ENCODE measurements at places on chromosomes 4 and X.

- no peak for DNase-seq
Measured at GRCh38 chr4:128698386-128698785, 111.1 kb upstream of the JADE1 start.

- no peak for DNase-seq
Measured at GRCh38 chr4:34850421-34850820, 1393.9 kb downstream of the ARAP2 start.

DNA sequence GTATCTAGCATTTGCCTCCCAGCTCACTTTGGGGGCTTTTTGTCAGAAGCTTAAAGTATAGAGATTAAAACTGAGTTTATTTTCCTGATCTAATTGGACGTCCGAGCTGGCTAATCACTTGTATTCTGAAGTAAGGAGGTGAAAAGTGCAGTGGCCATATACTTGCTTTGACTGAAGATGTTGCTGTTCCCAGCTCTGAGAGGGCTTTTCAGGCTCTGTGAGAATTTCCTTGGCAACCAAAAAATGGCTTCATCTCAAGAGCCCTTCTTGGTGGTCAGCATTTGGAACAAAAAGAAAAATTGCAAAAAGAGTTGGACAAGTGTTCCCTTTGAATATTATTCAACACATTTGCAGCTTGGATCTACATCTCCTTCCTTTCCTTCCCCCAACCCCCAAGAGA, 67.0 kb downstream of the SLC4A4 start:
- DNase-seq = no peak

DNA sequence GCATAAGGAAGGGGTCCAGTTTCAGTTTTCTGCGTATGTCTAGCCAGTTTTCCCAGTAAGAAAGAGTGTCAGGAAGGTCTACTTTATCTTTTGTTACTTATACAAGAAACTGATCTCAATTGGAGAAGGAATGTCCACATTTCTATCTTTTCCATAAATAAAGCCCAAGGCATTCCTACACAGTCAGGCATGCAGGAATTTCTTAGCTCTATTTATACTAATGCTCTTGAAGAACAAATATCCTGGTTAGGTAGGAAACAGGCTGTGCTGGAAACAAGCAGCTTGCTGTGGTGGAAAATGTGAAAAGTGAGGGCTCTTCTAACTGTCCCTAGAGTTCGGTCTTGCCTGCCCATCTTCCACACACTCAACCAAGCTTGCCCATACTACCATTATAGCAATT, 37.9 kb upstream of the PITX2 start:
- no peak for DNase-seq

- no peak for DNase-seq
Measured at GRCh38 chr4:181478656-181479055, 764.5 kb upstream of the TENM3 start.

GRCh38 chr4:97912156-97912555, 231.1 kb downstream of the STPG2 start:
- no peak for DNase-seq

GRCh38 chr4:44725726-44726037, 674 bp downstream of the GNPDA2 start:
- DNase-seq = no peak

GRCh38 chr4:41305476-41305875, 48.7 kb downstream of the UCHL1 start:
- DNase-seq = no peak
